Stimulated activated CD8-positive, alpha-beta memory T cell treated with anti-CD3 and anti-CD28 coated beads, Interleukin-7, amount 100 ng/mL, for 1 hour (primary cell): ENCODE measurements at places on chromosomes 3 and 15.

DNA sequence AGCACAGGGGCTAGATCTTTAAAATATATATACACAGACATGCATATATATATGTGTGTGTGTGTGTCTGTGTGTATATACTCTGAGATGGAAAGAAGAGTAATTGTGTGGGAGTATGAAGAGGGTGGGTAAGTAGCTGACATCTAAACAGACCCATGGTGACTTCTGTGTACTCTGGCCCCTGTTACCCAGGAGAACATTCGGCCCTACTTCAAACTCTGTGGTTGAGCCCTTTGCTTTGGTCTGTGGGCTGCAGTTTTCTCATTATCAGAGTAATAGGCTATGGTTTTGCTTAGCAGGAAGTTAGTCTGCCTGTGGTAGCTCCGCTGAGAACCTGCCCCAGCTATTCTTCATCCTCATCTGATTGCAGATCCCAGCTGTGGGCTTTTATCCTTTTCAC lies 141.4 kb downstream of the RBPMS2 start:
- no peak for DNase-seq

DNA sequence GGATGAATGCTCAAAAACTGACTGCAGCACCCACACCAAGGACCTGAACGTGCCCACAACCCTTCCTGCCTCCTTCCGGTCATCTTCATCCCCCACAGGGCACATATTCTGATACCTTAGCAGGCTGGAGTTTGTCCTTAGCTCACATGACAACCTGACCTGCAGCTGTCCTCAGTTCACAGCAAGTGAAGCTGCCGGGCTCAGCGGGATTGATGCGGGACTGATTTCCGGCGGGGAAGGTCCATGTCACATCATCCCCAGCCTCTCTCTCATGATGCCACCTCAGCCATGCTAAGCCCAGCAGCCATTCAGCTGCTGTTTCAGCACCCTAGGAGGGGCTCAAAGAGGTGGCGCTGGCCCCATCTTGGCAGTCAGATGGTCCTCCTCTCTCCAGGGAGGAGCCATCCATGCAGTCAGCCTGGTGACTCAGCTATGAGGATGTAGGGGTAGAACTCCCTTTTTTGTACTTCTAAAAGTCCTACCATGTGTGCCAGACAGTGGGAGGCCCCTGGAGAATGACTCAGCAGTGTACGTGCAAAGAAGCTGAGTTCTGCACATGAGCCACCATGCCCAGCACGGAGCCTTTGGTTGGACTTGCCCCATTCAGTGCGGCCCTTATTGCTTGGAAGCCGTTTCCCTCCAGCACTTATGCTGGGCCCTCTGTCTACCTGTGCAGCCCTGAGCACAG lies 9.5 kb downstream of the CA12 start:
- no peak for DNase-seq

DNA sequence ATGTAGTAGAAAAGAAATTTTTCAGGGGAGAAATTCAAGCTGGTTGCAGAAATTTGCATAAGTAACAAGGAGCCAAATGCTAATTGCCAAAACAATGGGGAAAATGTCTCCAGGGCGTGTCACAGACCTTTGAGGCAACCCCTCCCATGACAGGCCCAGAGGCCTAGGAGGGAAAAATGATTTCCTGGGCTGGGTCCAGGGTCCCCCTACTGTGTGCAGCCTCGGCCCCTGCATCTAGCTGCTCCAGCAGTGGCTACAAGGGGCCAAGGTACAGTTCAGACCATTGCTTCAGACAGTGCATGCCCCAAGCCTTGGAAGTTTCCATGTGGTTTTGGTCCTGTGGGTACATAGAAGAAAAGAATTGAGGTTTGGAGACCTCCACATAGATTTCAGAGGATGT lies 70.7 kb downstream of the ZPLD1 start:
- no peak for DNase-seq

- DNase-seq: no peak
Measured at GRCh38 chr15:69797615-69798014, 300.1 kb downstream of the TLE3 start.

- no peak for DNase-seq
Measured at GRCh38 chr3:83968356-83968755, 990.4 kb upstream of the CADM2 start.

- no peak for DNase-seq
Measured at GRCh38 chr3:159137949-159138348, 336.1 kb downstream of the MFSD1 start.

DNA sequence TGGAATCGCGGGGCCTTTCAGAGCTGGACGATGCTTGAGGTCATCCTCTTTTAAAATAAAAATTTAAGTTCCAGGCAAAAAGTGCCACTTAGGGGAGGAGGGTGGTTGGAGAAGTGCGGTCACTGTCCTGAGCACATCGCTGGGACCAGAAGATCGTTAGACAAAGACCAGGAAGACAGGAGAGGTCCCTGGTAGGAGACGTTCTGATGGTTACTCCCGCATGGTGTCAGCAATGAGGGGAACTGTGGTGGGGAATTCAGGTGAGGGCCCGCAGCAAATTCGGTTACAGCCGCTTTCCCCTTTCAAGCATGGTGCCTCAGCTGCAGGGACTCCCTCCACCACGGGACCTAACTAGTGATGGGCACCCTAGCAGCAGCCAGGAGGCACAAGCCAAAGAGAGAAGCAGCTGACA lies 1.0 kb upstream of the ISY1 start:
- DNase-seq: no peak

DNA sequence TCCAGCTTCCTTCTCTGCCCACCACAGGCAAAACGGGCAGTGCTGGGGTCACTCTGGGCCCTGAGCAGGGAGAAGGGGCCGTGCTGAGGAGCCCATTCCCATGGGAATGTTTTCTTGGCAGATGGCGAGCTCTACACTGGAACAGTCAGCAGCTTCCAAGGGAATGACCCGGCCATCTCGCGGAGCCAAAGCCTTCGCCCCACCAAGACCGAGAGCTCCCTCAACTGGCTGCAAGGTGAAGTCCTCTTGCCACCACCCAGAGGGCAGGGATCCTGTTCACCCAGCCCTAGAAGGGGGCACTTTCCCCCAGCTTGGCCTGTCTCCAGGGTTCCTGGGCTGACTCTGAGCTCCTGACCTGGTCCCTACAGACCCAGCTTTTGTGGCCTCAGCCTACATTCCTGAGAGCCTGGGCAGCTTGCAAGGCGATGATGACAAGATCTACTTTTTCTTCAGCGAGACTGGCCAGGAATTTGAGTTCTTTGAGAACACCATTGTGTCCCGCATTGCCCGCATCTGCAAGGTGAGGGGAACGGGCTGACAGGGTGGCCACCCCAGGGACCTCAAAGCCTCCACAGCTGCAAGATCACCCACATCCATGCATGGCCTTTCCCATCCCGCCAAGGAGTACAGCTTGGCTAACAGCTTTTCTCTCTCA lies 12.4 kb downstream of the CIB1 start:
- DNase-seq: no peak
